ENCODE measurements at places on chromosomes 13 and 19.

DNA sequence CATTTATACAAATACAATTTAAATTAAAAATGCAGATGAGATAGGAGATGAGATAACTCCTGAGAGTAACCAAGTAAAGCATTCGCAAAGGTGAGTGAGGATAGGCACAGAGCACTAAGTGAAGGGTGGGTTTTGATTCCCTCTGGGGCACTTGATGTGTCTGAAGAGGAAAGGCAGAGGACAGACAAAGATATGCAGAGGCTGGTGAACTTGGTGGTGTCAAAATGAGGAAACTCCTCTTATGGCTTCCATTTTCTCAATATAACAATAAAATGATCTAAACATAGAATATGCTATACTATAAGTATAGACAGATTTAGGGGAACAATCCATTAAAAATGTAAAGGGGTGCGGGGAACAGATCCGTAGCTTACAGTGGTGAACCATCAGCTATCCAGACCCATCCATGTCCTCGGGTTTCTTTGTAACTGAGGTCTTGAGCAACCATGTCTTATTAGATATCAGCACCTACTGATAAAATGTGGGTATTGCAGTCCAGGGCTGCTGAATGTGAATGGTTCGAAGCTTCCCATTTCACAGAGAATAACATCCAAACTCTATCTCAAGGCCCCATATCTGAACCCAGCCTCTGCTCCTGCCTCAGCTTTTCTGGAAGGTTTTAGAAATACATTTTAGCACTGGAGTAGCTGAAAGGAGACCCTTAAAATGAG lies 73.9 kb upstream of the SLC10A2 start:
- DNase-seq = no peak

DNA sequence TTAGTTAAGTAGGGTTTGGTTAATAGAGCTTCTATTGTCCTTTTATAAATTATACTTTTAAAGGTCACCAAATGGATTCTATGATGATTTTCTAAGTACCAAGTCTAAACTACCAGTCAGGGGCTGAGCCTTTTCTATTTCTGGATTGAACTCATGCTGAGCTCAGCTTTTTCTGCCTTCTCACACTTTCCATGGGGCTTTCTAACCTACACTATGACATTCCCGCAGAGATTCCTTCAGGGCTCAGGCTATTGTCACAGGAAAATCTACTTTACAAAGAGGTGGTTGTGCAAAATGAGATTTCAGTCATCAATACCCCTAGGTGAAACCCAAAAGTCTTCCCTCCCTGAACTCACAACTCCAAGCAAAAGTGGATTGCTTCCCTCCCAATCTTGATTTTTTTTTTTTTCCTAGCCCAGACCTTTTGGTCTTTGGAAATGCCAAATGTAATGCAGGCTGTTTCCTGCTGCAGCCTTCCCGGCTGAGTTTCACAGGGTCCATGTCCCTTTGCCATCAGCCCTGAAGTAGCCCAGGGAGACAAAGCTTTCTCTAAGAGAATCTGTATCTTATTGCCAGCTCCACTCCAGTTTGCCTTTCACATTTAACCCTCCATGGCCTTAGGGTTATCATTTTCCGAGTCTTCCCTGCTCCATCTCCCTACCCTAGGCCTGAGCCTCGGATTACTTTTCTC lies 13.6 kb downstream of the C13orf42 start:
- DNase-seq = no peak

DNA sequence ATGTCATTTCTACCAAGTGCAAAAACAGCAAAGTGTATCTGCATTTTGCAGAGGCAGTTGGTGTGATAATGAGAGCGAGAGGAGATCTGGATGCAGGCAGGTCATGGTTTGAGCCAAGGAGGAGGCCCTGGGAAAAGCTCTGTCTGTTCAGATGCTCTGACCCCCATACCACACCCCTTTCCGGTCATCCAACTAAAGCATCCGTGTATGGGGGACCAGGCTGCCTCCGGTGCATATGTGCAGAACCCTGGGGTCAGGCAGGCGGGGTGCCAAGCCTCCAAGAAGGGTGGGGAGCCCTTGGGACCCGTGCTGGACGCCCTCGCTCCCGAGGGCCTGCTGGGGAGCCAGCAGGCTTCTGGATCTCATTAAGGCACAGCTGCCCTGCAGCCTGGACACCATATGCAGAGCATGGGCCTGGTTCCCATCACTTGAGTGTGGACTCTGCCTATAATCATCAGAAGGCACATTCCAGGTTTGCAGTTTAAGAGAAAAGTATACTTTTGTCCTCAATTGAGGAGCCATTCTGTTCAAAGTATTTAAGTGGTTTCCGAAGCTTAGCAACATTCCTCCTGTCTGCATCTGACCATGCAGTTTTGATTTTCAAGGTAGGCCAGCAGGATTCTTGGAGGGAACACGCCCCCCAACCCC lies 56.1 kb downstream of the ALOX5AP start:
- no peak for DNase-seq

- DNase-seq = no peak
These were observed 643.9 kb upstream of the SGCG start for GRCh38 chr13:22536851-22537250.

DNA sequence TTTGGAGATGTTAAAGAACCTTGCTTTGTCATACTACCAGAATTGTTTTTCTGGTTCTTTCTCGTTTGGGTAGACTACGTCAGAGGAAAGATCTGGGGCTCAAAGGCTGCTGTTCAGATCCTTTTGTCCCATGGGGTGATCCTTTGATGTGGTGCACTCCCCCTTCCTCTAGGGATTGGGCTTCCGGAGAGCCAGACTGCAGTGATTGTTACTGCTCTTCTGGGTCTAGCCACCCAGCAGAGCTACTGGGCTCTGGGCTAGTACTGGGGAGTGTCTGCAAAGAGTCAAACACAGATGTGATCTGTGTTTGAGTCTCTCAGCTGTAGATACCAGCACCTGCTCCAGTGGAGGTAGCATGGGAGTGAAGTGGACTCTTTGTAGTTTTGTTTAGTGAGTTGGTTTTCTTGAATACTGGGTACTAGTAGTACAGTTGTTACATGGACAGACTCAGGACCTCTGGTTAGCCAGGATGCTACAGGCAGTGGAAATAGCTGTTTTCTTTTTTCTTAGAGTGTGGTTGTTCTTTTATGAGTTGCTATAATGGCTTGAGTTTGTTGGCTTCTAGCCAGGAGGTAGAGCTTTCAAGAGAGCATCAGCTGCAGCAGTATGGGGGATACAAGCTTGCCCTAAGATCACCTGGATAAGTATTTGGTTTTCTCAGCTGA lies 34.4 kb downstream of the DNAJC15 start:
- peak; percentile 9 for DNase-seq

DNA sequence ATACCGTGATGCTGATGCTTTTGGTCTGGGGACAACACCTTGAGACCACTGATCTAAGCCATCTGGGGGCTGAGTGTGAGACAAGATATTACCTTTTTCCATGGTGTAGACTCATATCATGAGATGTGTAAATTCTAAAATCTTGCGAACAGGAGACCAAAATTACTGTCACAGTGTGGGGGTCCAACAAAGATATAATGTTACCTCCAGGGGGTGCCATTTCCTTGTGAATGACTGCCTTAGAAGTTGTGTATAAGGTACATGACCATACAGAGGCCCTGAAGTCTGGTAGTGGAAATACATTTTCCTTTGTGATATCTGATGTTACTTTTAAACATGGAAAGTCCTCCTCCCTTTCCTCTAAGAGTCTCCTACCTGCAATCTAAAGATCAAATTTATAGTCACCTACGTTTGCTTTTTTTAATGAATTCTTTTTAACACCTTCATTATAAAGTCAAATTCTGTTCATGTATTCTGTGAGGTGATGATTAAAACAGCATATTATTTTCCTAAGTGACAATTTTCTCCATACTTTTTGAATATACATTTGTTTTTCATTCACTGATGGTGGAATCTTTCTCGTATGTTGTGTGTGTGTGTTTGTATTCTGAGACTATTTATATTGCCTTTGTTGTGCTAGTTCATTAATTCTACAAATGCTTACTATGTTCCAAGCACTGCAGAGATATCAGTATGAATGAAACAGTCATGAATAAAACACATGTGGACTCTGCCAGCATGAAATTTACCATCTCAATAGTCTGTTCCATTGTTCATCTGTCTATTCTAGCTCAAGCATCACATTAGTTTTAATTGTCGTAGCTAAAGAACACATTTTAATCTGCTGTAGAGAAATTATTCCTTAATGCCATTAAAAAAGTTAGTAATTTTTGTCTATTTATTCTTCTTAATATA lies 113.7 kb downstream of the RFC3 start:
- no peak for DNase-seq

GRCh38 chr13:82976499-82976898 lies 905.8 kb downstream of the SLITRK1 start:
- no peak for DNase-seq

DNA sequence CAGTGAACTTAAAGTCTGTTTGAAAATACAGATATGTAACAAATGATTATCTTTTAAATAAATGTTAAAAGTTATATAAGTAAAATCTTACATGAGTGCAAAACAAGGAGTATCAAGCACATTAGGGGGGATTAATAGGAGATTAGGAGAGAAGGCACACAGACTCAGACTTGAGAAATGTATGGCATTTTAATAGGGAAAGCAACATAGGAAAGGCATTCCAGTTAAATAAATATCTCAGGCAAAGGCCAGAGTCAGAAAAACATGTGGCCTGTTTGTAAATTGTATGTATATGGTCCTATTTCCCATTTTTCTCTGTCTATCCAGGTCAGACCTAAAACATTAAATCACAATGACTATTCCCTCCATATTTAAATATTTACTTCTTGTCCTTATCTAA lies 462.7 kb downstream of the GPC6 start:
- no peak for DNase-seq

- no peak for DNase-seq
These were observed 167.0 kb upstream of the IPO5 start for GRCh38 chr13:97786510-97786909.

DNA sequence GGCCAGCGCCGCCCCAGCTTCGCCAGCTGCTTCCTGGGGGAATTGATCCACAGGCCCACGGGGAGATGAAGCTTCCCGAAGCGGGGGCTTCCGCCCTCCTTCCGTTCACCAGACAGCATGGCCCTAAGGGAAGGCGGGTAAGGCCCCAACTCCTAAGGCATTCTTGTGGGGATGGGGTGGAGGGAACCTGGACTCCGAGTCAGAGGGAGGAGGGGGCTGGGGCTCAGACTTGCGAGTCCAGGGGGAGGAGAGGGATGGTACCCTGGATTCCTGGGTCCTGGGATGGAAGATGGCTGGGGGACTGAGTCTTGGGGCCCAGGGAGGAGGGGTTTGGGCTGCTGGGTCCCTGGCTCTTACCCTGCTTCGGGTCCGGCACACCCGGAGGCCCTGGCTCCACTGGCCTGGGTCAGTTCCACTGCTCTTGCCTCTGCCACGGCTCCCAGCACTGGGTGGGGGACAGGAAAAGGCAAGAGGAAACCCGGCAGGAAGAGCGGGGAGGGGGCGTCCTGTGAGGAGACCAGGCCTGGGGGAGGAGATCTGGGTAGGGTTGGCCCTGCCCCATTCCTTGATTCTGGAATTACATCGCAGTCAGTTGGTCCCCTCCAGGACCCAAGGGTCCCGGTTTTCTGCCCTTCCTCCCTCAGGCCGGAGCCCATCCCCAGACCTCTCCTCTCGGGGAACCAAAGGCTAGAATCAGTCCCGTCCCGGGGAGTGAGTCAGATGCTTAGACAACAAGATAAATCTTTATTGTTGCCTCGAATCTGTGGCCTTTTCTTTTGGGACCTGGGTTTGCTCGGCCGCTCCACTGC lies at the start of gene RASIP1:
Gene RASIP1 (minus strand): TSS at position 447 of the 809 bp plus-strand sequence. CDS start 328 bp downstream, at position 119.
- no peak for DNase-seq

- DNase-seq = no peak
These were observed 1.6 kb upstream of the CLEC11A start for GRCh38 chr19:50721441-50722137.

GRCh38 chr13:33717775-33718174 lies 100.2 kb upstream of the RFC3 start:
- no peak for DNase-seq

- DNase-seq = no peak
These were observed 78.2 kb downstream of the SHISA2 start for GRCh38 chr13:25973576-25973975.

DNA sequence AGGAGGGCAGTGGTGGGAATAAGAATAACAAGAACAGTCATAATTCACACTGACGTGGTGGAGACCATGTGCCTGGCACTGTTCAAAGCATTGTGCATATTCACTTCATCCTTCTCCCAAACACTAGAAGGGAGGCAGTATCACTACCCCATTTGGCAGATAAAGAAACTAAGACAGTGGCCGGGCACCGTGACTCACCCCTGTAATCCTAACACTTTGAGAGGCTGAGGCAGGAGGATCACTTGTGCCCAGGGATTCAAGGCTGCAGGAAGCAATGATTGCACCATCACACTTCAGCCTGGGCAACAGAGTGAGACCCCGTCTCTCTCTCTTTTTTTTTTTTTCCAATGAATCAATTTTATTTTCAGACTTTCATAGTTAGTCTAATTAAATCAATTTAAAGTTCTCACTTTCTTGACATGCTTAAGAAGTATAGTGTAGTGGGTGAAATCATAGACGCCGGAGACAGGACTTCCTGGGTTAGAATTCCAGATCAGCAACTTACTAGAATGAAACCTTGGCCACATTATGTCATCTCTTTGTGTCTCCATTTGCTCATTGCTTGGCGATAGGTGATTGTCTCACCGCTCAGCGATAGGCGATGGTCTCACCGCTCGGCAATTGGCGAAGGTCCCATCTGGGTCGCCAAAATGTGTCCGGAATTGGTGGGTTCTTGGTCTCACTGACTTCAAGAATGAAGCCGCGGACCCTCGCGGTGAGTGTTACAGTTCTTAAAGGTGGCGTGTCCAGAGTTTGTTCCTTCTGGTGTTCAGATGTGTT lies 5.3 kb upstream of the ATG4D start:
- DNase-seq = no peak

- DNase-seq = no peak
These were observed 9.6 kb upstream of the SBNO2 start for GRCh38 chr19:1183543-1184172.

GRCh38 chr19:31074199-31075125 lies 274.8 kb downstream of the TSHZ3 start:
- no peak for DNase-seq

DNA sequence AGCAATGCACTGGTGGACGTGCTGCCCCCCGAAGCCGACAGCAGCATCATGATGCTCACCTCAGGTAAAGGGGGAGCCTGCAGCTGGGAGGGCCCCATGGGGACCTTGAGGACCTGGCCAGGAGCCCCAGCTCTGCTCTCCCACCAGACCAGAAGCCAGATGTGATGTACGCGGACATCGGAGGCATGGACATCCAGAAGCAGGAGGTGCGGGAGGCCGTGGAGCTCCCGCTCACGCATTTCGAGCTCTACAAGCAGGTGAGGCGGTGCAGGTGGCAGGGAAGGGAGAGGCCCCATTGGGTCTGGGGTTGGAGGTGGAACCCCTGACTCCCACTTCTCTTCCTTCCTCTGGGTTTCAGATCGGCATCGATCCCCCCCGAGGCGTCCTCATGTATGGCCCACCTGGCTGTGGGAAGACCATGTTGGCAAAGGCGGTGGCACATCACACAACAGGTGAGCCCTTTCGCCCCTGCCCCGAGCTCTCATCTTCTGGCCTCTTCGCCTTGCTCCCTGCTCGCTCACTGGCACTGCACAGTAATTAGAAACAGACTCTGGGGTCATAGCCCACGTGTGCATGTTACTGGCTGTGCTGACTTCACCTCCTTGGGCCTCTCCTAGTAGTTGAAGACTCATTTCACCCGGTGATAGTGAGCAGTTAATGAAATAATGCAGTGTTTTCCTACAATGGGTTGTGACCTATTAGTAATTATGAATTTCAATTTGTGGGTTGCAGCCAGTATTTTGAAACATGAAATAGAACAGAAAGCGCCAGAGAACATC lies 3.6 kb downstream of the PSMC4 start:
- DNase-seq = no peak
